Mucosa of descending colon (tissue), 3 donors: ENCODE measurements at places on chromosomes 2 and 18. TPM values are rescaled to one million over a fixed set of nuclear protein-coding genes. Genes with fewer than 3 reads are reported as not detected.

DNA sequence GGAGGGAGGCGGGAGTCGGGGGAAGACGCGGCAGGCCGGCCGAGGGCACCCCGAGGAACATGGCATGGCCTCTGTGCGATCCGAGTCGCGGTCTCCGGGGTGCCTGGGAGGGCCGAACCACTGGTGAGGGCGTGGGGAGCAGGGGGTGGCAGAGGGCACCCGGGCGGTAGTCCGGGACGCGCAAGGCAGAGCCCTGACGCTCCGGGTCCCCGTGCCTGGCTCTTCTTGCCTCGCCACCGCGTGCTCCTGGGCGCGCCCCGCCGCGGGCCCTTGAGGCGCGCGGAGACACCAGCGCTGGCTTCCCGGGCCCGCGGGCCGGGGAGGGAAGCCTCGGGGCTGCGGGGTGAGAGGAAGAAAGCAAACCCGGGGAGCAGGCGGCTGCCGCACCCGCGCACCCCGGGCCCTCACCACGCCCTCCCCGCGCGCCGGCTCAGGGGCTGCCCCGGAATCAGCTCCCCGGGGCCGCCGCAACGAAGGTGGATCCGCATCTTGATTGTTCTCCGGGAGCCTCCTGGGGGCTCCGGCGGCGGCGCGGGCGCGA, 4.3 kb downstream of the SOX11 start:
- no peak for DNase-seq

GRCh38 chr2:80943487-80943886, 638.9 kb upstream of the LRRTM1 start:
- DNase-seq, result no peak

Gene CHST9
- 0.06 TPM for total RNA-seq

GRCh38 chr2:197191177-197191939, 119.2 kb downstream of the ANKRD44 start:
- DNase-seq, result no peak

Gene KCNE4
- 5.8 TPM for total RNA-seq
